ENCODE measurements at places on chromosomes 7 and 10.

DNA sequence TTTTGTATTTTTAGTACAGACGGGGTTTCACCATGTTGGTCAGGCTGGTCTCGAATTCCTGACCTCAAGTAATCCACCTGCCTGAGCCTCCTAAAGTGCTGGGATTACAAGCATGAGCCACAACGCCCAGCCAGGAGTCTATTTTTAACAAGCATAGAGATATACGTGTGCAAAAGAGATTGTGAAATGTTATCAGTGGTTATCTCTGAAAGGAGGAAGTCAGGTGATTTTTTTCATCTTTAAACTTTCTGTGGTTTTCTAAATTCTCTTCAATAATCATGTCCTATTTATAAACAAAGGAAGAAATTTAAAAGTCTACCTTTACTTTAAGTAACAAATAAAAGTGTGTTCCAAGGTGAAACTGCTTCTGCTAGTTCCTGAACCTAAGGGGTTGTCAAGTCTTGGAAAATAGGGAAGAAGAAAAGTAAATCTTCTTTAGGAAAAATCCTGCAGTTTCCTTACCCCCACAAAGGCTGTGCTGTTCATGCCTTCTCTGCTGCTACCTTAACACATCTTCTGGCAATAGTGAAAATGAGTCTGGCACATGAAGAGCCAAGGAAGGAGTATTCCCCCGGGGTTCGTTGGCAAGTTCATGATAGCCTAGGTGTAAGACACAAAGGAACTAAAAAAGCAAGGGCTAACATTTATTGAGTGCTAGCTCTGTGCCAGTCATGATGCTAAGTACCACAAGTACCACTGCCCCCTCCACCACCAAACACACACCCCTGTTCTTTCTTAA is 51.1 kb downstream of the CYP26A1 start:
- no peak for DNase-seq

GRCh38 chr7:155263581-155264143 is 34.0 kb upstream of the INSIG1 start:
- DNase-seq: no peak

GRCh38 chr10:114708717-114709335 is 50.8 kb upstream of the ABLIM1 start:
- no peak for DNase-seq

GRCh38 chr7:85851571-85852193 is 664.8 kb upstream of the SEMA3D start:
- no peak for DNase-seq

DNA sequence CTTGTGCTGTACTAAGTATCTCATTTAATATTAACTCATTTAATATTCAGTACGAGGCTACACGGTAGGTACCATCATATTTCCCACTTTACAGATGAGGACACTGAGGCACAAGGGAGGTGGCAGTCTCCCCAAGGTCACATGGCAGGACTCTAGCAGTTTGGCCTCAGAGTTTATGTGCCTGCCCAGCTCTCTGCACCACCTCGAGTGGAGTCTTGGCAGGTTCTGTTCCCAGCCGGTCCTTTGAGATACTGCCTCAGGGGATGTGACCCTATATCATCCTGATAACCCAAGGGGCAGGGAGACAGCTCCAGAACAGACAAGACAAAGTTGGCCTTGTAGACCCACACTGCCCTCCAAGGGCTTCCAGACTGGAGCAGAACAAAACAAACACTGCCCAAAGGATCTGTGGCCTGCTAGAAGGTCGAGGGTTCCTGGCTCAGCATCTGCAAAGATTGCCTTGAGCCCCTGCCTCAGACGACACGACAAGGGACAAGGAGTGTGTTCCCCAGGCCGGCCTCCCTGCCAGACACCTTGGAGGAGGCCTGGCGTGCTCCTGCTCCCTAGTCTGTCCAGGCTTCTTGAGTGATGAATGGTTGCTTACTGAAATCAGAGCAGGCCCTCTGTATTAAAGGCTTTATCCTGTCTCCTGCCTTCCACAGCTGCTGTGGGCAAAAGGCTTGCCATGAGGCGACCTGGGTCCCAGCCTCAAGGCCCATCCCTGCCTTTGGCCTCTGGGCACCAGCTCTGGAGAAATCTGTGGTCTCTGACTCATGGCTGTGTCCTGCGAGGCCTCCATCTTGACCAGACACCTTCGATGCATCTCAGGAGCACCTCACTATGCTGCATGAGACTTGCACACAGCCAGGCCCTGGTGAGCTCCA is 3.9 kb upstream of the PWWP2B start:
- no peak for DNase-seq

- no peak for DNase-seq
These were observed 9.6 kb downstream of the TRIM56 start for GRCh38 chr7:101094791-101095375.

DNA sequence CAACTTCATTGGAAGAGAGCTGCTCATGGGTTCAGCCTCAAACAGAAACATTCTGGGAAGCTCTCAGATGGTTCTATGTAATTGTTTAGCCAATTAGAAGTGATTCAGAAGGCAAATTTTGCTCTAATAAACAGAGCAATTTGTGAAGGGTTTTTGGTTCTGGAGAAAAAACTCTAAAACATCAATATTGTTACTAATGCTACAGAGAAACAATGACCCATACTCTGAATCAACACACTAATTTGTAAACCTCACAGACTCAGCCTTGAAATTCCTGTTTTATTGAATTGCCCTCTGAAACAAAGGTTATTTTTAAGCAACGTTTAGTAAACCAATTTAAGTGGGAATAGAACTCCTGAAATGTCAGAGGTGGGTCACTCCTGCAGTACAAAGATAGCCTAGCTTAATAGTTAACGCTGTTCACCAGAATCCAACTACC is 171.6 kb upstream of the SVIL start:
- no peak for DNase-seq

GRCh38 chr7:111682588-111683340 is 120.5 kb upstream of the IMMP2L start:
- no peak for DNase-seq

DNA sequence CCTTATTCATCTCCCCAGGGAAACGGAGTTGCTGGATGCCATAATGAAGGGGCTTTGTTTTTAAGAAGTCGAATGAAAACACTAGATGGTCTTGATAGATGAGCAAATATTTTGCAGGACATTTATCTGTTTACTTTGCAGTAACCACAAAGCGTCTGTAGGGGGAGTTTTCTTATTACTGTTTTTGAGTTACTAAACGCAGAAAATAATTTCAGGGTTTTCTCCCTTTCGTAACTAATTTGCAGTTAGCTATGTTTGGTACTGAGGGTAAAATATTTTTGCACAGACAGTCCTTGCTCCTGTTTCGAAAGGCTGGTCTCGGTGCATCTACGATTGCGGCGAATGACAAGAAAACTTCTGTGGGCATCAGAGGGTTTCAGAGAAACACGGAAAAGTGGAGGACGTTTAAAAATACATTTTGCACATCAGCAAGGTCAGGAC is 505.6 kb upstream of the MKI67 start:
- no peak for DNase-seq

- DNase-seq: no peak
These were observed 31.2 kb upstream of the SRGN start for GRCh38 chr10:69056536-69057260.

- no peak for DNase-seq
These were observed 683.8 kb upstream of the ANKRD30A start for GRCh38 chr10:36441557-36441956.

- no peak for DNase-seq
These were observed 152.4 kb upstream of the GNAI1 start for GRCh38 chr7:79982141-79982770.

- no peak for DNase-seq
These were observed 17.7 kb downstream of the CPA5 start for GRCh38 chr7:130362251-130362816.

DNA sequence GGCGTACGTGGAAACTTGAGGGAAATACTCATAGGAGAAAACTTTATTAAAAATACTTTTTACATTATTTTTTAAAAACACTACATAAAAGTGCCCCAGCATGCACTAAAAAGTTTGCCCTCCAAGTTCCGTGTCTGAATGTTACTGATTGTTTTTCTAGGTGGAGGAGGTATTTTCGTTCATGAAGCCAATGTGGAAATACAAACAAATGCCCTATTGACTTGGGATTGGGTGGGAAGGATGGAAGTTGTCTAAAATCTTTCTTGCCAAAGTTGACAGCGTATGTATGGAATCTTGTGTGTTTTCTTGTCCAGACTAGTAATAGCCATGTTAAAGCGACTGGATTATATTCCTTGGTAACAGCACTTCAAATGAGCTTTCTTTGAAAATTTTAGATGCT is 1.2 kb downstream of the PROSER2 start:
- DNase-seq: no peak

DNA sequence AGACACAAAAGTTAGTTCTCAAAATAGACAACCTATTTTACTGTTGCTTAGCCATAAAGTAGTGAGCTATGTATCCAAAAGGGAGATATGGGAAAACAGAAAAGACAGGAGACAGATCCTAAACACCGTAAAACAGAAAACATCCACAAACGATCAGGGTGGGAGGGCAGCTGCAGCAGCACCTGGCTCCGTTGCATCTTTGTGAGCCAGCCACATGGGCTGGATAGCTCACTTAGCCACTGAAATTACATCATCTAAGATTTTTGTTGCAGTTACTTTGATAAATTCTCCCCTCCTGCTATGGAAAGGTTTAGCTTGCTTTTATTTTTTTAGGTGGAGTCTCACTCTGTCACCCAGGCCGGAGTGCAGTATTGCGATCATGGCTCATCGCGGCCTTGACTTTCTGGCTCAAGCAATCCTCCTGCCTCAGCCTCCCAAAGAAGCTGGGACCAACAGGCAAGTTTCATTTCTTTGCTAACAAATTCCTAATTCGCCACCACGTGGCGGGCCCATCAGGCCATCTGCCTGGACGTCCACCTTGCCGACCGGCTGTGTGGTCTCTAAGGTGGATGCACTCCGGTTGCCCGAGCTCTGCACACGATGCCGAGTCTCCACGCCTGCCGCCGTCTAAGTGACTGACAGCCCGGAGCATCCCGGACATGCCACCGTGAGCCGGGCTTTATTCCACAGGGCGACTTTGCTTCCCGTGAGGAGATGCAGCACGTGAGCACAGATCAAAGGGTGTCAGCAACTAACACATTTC is 159.8 kb downstream of the DIP2C start:
- no peak for DNase-seq

DNA sequence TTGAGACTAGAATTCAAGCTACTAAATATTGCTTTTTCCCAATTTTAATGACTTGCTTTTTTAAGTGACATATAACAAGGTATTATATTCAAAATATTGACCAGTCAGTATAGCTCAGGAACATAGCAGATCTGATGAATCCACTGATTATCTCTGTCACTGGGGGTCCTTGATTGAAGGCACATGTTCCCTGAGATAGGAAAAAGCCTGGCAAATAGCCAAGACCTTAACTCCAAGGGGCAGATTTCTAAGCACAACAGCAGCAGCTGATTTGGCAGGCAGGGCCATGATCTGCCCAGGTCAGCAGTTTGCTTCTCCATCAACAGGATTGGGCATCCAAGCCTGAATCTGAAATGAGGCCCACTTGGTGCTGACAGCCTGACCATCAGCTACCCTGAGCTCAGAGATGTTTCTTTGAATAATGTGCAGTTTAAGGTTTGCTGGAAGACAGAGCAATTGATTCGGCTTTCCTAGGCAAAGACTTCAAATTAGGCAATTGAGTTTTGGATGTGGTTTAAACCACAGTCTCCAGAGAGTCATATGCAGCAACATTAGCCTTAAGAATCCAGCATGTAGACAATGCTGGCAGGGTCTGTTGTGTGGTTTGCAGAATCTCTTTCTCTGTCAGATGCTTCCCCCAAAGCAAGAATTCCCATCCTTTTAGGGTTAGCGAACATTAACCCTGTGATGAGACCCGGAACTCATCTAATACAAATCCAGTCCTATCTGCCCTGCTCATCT is 352.6 kb downstream of the ADRA2A start:
- DNase-seq: no peak
